ENCODE measurements at places on chromosomes 6 and 20.

DNA sequence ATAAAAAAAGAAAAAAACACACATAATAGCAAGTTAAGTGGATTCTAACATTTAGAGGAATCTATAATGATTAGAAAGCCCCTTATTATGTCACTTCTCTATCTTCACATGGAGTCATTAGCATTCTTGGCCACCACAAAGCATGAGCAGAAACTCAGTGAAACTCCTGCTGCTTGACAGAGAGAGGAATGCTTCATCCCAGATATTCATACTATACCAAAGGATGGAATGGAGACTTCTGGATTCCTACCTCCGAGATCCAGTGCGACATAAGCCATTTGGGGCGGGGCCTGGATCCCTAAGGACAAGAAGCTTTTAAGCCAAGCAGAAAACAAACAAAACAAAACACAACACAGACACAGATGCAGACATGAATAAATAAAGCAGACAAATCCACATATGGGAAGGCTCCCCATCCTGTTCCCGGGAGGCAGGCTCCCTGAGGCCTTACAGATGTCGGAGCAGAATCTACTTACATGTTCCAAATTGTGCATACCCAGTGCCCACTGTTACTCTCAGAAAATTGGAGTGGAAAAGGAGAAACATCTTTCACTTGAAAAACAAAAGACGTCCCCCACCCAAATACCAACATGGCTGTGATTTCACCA is 727.3 kb downstream of the MAFB start:
- no peak for DNase-seq

GRCh38 chr6:36129941-36130666 is at the start of gene MAPK13:
Gene MAPK13 (plus strand): TSS chr6:36130513. CDS start chr6:36130583, 70 bp downstream.
- no peak for DNase-seq

DNA sequence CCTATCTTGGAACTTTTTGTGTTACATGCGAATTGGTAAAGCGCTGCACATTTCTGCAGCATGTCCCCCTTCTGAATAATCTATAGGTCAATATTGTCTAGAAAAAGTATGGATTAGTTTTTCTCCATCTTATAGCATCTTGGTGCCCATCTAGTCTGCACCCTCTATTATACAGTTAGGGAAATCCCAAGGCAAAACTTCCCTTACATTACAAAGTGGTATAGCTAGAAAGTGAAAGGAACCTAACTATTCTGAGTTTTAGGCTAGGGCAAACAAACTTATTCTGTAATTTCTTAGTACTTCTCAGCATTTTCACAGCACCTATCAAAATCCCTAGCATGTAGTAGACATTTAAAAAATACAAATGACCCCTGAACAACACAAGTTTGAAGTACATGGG is 133.5 kb upstream of the CCDC28A start:
- DNase-seq = no peak

GRCh38 chr6:7138046-7138531 is 30.3 kb downstream of the RREB1 start:
- DNase-seq = no peak

DNA sequence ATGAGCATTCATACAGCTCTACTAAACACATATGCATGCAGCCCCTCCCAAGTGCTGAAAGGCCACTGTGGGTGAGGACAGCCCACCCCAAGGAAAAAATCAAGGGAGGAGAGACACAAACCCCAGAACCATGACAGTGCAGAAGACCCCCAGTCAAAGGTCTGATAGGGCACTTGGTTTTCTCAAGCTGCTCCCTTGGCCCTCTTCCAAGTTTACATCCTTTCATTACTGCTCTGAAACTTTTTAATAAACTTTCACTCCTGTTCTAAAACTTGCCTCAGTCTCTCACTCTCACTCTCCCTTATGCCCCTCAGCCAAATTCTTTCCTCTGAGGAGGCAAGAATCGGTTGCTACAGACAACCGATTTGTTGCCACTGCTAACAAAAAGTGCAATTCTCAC is 24.9 kb downstream of the IPCEF1 start:
- no peak for DNase-seq

DNA sequence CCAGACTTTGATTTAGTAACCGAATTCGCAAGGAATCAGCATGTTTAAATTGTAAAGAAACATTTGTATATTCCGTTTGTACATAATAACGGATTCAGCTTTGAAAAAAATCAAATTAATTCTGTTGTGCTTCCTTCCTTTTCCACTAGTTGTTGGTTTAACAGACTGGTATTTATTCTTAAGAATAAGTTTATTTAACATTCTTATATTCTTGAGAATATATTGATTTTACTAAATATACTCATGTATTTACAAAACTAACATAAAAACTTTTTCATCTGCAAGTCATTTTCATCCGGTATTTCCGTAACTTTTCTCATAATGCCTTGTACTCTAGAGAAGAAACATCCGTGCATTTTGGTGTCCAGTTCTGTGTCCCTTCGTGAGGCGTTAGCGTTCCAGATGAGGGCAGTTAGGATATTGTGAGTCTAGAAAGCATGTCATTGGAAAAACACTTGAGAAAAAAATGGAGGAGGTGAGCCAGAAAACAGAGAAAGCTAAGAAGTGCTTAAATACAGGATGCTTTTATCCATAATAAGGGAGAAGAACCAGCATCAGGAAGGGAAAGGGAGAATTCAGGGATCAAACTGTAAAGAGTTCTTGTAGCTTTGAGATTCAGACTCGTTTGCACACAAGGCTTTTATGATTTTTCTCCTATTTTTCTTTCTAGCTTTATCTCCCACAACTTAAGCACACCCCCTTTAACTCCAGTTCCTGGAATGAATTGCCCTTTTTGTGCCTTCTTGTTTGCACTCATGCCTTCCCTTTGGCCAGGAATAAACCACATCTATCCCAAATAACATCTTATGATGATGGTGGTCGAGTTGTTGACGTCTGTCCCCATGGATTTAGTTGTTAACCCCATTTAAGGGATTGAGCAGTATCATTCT is 1.8 kb downstream of the WRNIP1 start:
- DNase-seq = peak; percentile 37

GRCh38 chr6:141426400-141426980 is 706.2 kb upstream of the GJE1 start:
- DNase-seq = peak; percentile 21

GRCh38 chr6:46010771-46011170 is 4.9 kb downstream of the CLIC5 start:
- DNase-seq = no peak

GRCh38 chr20:20034486-20034885 is 17.3 kb downstream of the NAA20 start:
- DNase-seq = peak; percentile 46

GRCh38 chr20:1838556-1839279 is 56.5 kb upstream of the SIRPA start:
- DNase-seq = no peak

GRCh38 chr6:99349171-99350141 is at the start of gene FAXC:
Gene FAXC (minus strand): TSS chr6:99349674. CDS start chr6:99349372, 302 bp downstream.
- peak; percentile 52 for DNase-seq

DNA sequence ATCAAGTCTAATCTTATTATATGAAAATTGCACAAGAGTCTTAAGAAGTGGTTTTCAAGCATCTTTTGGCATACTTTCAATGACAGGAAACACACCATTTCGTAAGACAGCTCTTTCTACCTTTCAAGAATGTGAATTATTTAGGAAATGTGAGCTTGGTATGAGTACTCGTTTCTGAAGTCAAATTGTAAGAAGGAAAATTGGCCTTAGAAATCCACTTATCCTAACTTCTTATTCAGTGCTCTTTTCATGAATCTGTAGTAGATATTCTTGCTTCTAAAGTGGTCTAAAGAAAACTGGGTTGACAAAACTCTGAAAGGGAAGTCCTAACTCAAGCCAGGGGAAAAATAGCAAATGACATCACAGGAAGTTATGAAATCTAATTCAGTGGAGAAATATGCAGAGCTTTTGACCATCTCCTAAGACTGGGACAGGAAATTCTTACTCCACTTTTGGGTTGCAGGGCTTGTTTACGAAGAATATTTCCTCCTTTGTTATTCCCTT is 38.5 kb upstream of the OGFRL1 start:
- peak; percentile 90 for DNase-seq

GRCh38 chr20:53421343-53421742 is 172.3 kb downstream of the ZNF217 start:
- no peak for DNase-seq

DNA sequence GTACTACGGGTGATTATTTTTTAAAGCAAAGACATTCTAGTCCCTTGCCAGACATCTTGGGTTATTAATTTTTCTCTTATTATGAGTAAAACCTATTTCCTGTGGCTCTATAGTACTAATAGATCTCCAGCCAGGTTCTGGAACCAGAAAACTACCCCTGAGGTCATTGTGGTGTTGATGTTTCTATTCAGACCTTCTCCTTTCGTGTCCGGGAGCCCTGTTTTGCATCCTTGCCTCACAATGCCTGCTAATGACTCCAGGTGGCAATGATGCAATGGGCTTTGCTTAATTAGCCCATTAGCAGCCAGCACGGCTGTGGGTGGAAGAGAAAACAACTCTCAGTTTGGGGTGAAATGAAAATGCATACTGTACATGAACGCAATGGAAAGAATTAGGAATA is 62.9 kb upstream of the ARG1 start:
- no peak for DNase-seq

DNA sequence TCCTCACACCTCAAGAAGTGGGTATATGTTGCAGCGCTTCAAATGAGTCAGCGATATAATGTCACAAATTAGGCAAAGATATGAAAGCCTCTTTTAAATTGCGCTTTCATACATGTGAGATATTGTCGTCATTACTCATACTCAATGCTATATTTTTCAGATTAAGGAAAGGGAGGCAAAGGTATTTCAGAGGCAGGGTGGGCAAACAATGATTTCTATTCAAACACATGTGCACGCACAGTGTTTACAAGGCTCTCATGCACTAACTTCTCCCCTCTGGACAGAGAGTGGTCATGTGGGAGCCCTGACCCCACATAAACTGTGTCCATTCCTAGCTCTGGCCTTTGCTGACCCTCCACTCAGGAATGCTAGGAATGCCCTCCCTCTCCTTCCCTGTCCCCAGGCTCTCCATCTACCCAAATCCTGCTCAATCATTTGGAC is 112.1 kb upstream of the TMEM170B start:
- DNase-seq = peak; percentile 34

DNA sequence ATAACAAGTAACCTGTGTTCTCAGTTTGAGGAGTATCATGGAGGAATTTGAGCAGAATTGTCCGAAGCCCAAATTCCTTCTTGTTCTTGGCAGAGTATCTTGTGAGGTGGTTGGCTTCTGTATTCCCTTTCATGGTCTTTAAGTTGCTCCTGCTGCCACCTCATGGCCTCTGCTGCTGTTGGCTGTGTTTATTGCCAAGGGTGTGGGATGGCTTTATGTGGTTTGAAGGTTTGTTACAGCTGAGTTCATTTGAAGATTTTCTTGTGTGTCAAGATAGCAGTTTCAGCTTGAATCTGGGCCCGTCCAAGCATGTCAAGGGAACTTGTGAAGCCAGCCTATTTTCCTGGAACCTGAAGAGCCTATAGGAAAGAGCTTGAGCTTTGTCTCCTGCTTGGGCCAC is 20.2 kb upstream of the TTK start:
- DNase-seq = no peak

DNA sequence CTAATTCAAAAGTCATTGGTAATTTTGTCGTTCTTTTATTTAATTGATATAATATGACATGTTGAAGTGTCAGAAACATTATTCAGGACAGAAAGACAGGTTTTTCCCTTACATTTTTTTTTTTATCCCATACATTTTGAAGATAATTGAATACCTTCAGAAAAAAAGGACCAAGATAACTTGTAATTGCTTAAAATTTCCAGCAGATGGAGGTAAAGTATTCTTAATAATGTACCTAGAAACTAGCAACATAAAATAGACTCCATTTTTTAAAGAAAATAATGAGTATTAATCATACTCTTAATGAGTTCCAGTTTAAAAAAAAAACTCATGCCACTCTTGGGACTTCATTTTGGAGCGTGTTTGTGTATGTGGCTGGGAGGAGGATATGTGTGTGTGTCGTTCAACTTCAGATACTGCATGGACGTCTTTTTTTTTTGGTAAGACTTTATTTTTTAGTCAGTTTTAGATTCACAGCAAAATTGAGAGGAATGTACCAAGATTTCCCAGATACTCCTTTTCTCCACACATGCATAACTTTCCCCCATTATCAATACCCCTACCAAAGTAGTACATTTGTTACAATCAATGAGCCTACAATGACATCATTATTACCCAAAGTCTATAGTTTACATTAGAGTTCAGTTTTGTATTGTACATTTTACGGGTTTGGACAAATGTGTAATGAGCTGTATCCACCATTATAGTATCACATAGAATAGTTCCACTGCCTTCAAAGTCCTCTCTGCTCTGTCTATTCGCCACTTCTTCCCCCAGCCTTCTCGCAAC is 79.4 kb downstream of the ROS1 start:
- DNase-seq = peak; percentile 42

GRCh38 chr6:110712238-110712637 is 103.0 kb downstream of the CDK19 start:
- DNase-seq = no peak
